ENCODE measurements at places on chromosomes 11 and 22. TPM values are rescaled to one million over a fixed set of nuclear protein-coding genes. Genes with fewer than 3 reads are reported as not detected.

Gene ADM2
- total RNA-seq = 5.9 TPM

Gene PTPRCAP
- total RNA-seq = 1.8 TPM

Gene UPK3A
- not detected for total RNA-seq

Gene NDUFV1
- 205 TPM for total RNA-seq

Gene POU2AF1
- not detected for total RNA-seq

Gene SPECC1L
- 21.2 TPM for total RNA-seq

Gene MAPK8IP2
- total RNA-seq = 1.0 TPM

Gene APOL1
- 4.1 TPM for total RNA-seq

Gene TREH
- total RNA-seq = not detected

Gene VPREB1
- not detected for total RNA-seq

Gene CCDC88B
- 1.6 TPM for total RNA-seq

Gene MMP8
- not detected for total RNA-seq

All from mesangial cell (primary cell).